Natural killer cell (primary cell): ENCODE measurements at places on chromosomes 5 and 9. TPM values are rescaled to one million over a fixed set of nuclear protein-coding genes. Genes with fewer than 3 reads are reported as not detected.

Gene GRXCR2
- not detected for total RNA-seq

GRCh38 chr5:124061663-124062062 is 549.7 kb downstream of the CSNK1G3 start:
- no peak for DNase-seq

DNA sequence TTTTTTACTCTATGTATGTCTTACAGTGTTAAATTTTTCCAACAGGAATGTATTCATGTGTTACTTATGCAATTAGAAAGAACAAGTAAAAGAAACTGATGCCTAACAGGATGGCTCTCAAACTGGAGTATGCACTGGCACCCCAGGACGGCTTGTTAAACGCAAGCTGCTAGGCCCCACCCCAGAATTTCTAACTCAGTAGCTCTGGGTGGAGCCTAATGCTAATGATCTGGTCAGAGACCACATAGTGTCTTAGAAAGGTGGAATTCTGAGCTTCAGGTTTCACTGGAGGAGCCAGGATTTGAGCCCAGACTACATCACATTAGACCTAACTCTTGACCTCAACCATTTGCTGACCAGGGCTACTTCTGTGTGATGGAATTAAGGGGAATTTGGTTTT is 34.4 kb downstream of the SHC3 start:
- no peak for DNase-seq

GRCh38 chr5:124261848-124262247 is 484.6 kb downstream of the ZNF608 start:
- DNase-seq, result no peak

DNA sequence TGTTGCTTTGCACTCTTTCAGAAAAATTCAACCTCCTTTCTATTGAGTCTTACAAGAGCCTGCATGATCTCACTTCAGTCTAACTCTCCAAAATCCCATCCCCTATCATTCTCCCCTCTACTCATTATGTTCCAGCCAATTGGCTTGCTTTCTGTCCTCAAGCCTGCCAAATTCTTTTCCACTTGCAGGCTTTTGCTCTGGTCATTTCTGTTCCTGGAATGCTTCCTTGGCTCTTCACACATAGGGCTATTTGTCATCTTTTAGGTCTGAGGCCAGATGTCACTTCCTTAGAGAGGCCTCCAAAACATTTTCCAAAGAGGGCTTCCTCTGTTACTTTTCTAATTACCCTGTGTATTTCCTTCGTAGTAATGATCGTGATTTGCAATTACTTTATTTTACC is 11.8 kb upstream of the CHD1 start:
- DNase-seq, result no peak

DNA sequence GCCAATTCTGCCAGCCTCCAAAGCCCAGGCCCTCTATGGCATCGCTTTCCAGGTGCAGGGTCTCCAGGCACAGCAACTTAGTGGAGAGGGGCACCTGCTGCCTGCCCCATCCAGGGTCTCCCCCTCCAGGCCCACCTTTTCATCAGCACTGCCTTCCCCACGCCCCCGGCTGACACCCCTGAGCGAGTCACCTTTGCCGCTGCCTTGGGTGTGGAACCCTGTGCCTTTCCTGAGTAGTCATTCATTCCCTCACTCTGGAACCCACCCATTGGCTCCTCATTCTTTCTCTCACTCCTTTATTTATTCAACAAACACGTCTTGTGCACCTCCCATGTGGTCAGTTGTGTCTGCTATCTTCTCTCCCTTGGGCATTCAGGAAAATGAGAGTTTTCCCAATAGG is 14.5 kb upstream of the RPL26L1 start:
- no peak for DNase-seq

Gene PCDHGA9
- 1.7 TPM for total RNA-seq

Gene PCDHGA6
- total RNA-seq, result 0.21 TPM

Gene CD14
- 7.0 TPM for total RNA-seq

GRCh38 chr5:138138949-138139780 is at the start of gene NME5:
Gene NME5, minus strand, starts transcription at chr5:138139428. Its CDS starts 648 bp downstream, at chr5:138138780.
- DNase-seq, result no peak

Gene OR1L6
- total RNA-seq, result not detected

Gene JAKMIP2
- 12.2 TPM for total RNA-seq

Gene GRIA1
- not detected for total RNA-seq
